ENCODE measurements at places on chromosomes 1 and 21.

DNA sequence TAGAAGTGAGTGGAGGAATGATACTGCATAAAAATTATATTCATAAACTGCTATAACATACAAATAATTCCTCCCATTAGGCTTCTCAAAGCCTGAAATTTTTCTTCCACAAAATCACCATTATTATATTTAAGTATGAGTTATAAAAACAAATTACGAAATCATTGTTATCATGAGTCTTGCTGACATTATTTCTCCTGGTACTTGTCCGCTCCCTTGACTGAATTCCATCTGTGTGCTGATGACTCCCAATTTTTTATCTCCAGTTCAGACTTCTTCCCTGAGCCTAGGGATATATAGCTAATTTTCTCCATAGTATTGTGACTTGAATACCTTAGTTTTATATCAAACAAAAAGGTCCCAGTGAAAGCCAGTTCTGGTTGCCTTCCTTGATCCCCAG lies 268.2 kb downstream of the HMCN1 start:
- DNase-seq = no peak

DNA sequence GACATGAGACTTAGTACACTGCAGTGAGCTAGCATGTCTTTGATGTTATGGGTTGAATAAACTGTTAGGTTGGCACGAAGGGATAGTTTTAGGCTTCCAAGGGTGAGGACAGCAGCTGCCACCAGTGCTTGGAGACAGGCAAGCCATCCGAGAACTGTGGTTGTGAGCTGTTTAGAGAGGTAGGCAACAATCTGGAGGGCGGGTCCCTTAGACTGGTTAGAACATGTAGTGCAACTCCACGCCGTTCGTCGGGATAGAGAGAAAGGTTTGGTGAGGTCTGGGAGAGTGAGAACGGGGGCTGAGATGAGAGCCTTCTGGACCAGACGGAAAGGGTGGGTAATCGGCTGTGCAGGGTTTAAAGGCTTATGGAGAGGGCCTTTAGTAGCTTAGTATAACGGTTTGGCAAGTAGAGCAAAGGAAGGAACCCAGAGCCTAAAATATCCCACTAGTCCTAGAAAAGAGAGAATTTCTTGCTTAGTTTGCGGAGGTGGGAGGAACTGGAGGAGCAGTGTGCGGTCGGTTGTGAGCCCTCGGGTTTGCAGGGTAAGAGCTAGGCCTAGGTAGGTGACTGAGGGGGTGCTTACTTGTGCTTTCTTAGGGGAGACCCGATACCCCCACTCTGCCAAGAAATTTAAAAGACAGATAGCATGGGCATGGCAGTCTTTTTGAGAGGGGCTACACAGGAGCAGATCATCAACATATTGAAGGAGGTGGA lies 72.8 kb downstream of the CNST start:
- DNase-seq = no peak

DNA sequence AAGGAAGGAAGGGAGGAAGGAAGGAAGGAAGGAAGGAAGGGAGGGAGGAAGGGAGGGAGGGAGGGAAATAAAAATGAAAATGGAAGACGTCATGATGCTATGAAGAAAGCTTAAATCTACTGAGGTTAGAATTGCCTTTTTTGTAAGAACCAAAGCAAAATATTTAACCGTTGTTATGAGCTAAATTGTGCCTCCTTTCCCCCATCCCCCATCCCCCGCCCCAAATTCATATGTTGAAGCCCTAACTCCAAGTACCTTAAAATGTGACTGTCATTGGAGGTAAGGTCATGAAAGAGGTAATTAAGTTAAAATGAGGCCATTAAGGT lies 80.1 kb upstream of the CXADR start:
- DNase-seq = no peak

- no peak for DNase-seq
These were observed 441 bp downstream of the YARS1 start for GRCh38 chr1:32816676-32817158.

DNA sequence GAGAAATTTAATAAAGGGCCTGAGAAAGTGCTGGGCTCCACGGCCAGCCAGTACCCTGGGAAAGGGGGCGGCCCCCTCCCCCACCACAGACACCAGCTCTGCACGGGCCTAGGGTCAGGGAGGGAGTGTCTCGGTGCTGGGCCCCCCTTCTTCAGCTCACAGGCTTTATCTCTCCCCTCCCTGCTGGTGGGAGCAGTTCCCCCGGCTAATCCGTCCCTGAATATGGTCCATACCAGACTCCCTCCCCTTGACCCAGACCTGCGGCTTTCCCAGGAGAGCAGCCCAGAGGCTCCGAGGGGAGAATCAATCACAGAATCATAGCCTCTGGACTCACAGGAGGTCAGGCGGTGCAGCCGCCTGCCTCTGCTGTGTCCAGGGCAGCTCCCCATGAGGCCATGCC lies 26.0 kb upstream of the RSPO1 start:
- no peak for DNase-seq

- no peak for DNase-seq
These were observed 69.2 kb downstream of the FASLG start for GRCh38 chr1:172727956-172728603.

- no peak for DNase-seq
These were observed 6.1 kb downstream of the GPR137B start for GRCh38 chr1:236148470-236148845.

- DNase-seq = no peak
These were observed 2.4 kb downstream of the PLPP3 start for GRCh38 chr1:56576880-56577405.

DNA sequence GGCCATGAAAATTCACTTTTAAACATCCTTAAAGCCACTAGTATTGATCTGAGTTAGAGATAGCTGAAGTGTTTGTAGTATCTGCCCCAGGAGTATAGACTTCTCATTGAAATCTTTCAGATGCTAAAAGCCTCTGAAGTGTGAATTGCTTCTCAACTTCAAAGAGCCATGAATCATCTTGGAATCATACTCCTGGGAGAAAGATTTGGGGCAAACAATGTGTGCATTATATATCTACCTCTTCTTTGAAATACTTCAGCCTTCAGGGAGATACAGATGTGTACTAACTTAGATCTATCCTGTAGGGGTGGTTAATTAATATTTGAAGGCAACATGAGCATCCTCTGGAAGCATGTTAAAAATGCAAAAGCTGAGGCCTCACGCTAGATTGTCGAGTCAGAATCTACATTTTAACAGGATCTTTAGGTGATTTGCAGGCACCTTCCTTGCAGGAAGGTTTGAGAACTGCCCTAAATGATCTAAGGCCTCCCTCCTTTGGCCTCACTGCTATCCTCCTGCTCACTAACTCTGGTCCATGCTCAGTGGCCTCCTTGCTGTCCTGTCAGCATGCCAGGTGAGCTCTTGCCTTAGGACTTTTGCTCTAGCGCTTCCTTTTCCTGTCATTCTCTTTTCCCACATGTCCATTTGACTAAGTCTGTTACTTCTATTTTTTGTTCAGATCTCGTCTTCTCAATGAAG lies 6.0 kb upstream of the SCYL3 start:
- DNase-seq = no peak

DNA sequence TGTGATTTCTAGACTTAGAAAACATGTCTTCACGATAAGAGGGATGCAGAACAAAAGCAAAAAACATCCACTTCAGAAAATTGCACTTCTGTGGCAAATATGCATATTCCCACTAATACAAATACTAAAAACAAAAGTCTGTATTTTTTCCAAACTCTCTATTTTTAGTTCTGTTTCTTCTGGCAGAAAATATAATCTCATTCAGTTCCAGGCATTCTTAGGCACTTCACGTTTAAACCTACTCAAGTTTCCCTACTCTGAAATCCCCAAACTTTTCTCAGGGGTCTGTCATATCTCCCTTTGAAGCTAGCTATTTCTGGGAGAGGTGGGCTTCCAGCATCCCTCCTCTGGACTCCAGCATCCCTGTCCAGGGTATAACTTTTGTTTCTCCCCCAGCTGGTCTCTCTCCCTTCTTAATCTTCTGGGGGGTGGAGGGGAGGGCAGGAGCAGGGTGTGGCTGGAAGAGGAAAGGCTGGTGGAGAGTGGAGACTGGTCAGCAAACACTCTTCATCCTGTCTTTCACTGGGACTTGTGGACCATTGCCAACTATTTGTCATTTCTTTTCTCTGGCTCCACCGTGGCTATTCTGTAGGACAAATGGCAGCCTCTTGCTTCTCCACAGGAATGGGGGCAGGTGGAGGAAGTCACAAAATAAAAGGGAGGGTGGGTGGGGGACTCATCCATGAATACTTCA lies 19.6 kb upstream of the NCF2 start:
- DNase-seq = no peak

- DNase-seq = no peak
These were observed 164.9 kb upstream of the ADGRL2 start for GRCh38 chr1:81635816-81636215.

DNA sequence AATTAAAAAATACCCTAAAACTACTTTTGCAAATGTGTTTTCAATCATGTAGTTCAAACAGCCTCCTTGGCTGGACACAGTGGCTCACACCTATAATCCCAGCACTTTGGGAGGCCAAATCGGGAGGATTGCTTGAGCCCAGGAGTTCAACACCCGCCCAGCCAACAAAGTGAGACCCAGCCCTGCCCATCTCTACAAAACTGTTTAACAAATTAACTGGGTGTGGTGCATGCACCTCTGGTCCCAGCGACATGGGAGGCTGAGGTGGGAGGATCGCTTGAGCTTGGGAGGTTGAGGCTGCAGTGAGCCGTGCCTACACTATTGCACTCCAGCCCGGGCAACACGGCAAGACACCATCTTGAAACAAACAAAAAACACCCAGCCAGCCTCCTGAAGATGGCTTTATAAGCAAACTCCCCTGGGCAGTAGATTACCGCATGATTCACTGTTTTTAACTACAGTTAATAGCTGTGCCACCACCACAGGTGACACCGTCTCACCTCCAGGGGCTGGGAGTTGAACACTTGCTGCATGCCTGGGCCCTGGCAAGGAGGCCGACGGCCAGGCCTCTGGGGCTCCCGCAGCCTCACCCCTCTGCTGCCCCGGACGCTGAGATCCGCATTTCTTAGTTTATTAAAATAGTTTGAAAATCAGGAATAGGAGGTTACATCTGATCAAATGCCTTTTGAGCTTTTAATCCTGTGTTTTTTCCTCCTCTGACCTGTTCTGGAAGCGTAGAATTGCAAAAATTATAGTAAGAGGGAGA lies 16.2 kb downstream of the PTTG1IP start:
- no peak for DNase-seq

- DNase-seq = no peak
These were observed 44.1 kb upstream of the TRAPPC10 start for GRCh38 chr21:43967981-43968380.

DNA sequence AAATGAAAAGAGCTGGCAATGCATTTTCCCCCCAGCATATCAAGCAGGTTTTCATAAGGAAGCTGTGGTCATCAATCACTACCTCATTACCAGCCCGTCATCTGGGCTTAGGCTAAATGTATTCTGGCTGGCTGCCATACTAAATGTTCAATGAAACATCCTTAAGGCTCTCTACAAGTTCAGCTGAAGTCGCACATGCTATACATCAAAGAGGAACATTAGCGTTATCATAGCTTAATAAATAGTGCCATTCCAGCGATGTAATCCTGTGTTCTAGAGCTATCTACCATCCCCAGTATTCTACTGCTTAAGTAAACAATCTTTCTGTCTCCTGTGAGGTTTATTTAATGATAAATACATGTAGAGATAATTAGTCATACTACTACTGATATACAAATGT lies 288.8 kb downstream of the DPYD start:
- DNase-seq = no peak

Data from AG04449 (cell line).